Brain microvascular endothelial cell (primary cell): ENCODE measurements at places on chromosomes 6 and 20.

DNA sequence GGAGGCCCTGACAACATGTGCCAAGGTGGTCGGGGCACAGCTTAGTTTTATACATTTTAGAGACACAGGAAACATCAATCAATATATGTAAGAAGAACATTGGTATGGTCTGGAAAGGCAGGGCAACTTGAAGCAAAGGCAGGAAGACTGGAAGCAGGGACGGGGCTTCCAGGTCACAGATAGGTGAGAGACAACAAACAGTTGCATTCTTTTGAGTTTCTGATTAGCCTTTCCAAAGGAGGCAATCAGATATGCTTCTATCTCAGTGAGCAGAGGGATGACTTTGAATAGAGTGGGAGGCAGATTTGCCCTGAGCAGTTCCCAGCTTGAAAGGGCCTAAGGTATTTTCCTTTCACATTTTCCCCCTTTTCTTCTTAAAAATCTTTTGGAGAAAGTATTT lies 311.0 kb upstream of the RGS17 start:
- no peak for DNase-seq

- no peak for DNase-seq
These were observed 45.6 kb downstream of the DUSP22 start for GRCh38 chr6:337805-338368.

GRCh38 chr20:58995461-58996225 lies 11.4 kb downstream of the CTSZ start:
- DNase-seq = no peak

- DNase-seq = no peak
These were observed 31.8 kb downstream of the RNASET2 start for GRCh38 chr6:166924531-166924930.

DNA sequence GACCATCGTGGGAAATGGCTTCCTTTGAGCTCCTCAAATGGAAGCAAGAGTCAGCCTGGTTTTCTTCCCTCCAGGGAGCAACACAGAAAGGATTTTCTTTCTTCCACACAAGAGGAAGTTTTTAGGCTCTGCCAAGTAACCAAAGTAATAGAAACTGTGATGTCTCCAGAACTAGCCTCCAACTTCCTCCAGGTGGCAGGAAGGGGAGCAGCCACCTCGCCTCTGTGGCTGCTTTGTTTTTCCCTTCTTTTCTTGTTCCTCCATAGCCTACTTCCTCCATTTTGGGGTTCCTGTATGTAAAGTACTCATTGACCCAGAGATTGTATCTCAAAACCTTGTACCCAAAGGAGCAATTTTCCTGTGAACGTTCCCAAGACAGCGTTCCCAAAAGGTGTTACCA lies 32.7 kb upstream of the CCR6 start:
- no peak for DNase-seq
